ENCODE measurements at places on chromosomes 3 and 15.

DNA sequence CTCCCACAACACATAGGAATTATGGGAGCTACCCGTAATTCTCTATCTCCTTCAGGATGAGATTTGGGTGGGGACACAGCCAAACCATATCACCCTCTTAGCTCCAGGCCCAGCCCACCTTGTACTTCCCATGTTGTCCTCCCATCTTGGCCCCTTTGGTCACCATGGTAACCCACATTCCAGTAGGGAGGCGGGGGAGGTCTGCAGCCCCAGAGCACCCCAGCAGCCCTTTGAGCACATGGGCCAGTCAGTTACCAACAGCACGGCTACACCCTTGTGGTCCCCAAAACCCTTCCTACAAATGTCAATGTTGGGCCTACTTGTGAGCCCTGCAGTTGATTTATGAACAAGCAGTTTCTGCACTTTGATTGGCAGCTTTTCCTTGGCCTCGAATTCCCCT is 84.5 kb downstream of the LRRK1 start:
- DNase-seq = no peak

DNA sequence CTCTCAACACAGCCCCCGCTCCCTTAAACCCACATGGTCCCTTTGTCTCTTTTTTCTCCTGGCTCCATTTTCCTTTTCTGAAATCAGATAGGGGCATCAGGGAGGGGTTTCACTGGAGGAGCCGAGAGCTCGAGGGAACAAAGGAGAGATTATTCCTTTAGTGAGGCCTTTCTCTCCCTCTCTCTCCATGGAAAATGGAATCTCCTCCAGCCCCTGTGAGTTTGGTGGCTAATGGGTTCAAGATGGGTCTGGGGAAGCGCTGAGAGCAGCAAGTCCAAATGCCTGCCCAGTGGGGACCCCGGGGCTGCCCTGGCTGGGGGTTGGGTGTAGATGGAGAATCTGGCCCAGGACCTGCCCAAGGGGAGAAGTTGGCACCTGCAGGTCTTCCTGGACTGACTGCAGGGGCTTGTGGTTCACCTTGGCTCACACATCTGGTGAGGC is 56.8 kb downstream of the ITGA11 start:
- no peak for DNase-seq

- DNase-seq = no peak
These were observed 5.2 kb downstream of the THSD4 start for GRCh38 chr15:71120428-71120944.

GRCh38 chr3:182717216-182717615 is 76.1 kb upstream of the ATP11B start:
- no peak for DNase-seq

GRCh38 chr3:165635791-165636683 is 201.2 kb downstream of the BCHE start:
- no peak for DNase-seq

DNA sequence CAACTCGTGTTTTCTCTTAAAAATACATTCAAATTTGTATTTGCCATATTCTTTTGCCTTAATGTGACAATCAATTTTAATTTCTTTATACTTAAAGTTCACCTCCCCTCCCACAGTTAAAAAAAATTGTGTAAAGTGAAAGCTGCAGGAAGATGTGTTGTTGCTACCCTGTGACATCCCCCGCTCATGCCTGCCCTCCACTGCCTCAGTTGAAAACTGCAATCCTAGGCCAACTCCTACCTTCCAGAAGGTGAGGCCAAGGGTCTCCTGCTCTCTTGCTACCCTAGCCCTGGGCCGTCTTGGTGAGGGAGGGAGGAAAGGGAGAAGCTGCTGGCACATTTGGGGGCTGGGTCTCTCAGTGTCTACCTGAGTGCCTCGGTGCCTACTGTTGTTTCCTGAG is 57.0 kb upstream of the CMTM7 start:
- no peak for DNase-seq

DNA sequence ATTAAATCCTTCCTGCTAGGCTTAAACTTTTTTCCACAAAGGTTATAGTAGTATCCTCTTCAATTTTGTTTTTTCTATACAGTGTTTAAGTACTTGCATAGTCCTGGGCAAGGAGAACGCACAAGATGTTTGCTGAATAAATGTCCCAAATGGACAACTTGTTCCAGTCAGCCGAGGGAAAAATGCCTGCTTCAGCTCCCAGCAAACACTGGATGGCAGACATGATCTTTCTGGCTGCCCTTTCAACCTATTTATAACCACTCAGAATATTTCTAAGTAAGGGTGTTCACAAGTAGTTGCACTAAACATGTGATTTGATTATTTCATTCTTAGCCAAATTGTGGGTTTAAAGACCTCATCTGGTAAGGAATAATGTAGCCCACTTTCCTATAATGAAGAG is 29.8 kb downstream of the GNB4 start:
- DNase-seq = peak; percentile 27

DNA sequence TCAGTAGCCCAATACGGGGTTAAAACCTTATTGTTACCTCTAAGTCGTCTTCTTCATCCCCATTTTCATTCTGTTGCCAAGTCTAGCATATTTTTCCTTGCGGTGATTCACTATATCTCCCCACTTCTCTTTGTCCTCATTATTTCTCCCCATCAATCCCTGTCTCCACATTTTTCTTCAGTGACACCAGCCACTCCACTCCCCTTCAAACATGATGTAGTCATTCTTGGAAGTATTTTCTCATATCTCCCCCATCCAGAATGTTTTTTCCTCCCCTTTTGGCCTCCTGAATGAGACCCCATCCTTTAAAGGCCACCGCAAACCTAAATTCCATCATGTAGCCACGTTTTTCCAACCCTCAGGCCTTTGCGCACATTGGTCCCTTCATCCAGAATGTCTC is 105.9 kb downstream of the TOP2B start:
- DNase-seq = no peak

DNA sequence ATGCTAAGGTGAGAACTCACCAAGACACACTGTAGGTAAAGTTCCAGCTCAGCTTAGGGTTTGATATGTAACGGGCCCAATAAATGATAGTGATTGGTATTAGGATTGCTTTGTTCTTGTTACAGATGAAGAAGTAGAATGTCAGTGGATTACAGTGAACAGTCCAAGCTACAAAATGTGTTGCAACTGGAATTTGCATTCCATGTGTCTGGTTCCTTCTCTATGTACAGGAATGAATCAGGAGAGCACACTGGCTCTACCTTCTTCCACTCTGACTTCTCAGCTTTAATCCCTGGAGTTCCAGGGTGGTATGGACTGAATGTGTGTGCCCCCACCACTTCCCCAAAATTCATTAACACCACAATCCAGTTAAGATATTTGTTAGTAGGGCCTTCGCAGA is 730.4 kb upstream of the CFAP20DC start:
- DNase-seq = no peak

- DNase-seq = no peak
These were observed 294.1 kb upstream of the UBE2E2 start for GRCh38 chr3:22908989-22909507.

DNA sequence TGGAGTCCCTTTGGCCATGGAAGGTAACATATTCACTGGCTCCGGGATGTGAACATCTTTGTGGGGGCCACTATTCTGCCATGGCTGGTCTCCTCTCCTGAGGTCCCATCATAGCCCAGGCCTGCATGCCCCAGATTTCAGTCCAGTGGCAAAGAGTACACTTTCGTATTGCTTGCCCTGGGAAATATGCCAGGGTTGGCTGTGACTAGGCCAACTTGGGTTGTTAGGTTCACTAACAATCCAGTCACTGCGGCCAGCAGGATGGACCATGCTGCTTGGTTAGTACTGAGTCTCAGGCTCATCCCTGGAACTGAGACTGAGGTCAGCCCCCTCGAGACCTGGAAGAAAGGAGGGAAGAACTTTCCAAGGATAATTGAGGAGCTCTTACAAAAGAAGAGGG is 9.8 kb upstream of the EEFSEC start:
- no peak for DNase-seq

DNA sequence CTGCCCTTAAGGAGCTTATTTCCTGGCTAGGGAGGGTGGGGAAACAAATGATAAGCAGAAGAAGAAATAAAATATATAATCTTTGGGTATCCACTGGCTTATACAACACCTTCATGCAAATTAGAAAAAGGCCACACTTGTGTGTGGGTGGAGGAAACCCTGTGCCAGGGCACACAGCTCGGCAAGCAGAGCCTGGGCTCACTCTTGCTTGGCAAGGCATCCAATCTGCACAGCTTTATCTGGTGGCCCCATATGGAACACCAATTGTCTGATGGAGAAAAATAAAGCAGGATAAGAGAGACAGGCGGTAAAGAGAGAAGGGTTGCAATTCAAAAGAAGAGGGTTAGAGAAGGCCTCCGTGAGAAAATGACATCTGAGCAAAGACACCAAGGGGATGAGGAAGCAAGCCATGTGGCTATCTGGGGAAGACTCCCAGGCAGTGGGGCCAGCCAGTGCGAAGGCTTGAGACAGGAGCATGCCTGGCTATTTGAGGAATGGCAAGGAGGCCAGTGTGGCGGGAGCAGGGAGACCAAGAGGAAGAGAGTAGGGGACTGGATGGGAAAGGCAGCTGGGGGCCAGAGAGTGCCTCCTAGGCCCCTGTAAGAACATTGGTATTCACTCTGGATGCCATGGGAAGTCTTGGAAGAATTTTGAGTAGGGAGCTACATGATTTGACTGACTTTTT is 22.5 kb upstream of the VPS8 start:
- DNase-seq = no peak

- DNase-seq = no peak
These were observed at the start of gene LTK for GRCh38 chr15:41513506-41514227. Gene LTK, minus strand, starts transcription at chr15:41513827. Its CDS starts 118 bp downstream, at chr15:41513709.

DNA sequence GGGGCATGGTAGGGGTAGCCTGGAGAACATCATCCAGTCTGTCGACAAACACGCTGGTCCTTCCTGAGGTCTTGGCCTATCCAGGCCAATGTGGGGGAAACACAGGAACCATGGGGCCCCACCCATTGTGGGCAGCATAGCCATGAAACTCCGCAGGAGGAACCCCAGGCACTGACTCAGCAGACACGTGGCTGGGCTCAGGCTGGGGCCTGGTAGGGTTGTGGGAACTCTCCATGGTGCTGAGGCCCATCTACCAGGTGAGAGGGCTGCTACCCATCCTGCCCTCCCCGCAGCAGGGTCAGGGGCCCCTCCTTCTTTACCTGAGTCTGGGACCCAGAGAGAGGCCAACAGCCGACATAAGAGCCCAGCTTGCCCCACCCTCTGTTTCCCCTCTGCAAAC is 22.6 kb upstream of the CACNA2D2 start:
- peak; percentile 63 for DNase-seq

GRCh38 chr3:175885231-175885766 is 1026.2 kb downstream of the NAALADL2 start:
- no peak for DNase-seq

DNA sequence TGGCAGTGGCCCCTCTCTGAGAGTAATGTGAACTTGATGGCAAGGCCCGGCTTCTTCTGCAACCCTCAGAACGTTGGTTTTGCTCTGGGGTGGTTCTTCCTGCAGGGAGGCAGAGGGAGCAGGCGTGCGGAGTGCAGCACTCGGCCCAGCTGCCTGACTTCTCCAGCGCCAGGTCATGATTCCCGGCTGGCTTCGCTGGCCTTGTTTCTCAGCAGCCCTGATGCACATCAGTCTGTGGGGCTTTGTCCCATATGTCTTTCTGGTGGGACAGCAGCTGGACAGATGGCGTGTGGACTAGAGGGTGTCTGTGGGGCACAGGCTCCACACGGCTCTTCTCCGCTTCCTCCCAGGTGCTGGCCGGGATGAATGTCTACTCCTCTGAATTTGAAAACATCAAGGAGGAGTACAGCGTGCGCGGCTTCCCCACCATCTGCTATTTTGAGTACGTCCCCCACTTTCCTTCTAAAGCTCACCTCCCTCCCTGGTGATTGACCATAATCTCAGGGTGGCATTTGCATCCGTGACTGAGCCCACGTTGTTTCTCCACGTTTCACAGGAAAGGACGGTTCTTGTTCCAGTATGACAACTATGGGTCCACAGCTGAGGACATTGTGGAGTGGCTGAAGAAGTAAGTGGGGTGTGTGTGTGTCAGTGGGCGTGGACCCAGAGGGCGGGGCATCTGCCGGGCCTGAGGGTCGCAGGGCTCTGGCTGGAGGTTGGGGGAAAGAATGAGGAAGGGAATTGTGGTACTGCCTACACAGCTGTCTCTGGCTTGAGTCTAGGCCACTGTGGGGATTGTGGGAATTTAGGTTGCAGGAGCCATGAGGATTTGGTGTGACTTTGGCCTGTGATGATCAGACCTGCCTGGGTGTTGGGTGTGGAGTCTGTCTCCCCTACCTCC is 57.1 kb downstream of the PDIA5 start:
- DNase-seq = no peak

GRCh38 chr3:33826206-33826605 is 27.8 kb downstream of the PDCD6IP start:
- DNase-seq = no peak

DNA sequence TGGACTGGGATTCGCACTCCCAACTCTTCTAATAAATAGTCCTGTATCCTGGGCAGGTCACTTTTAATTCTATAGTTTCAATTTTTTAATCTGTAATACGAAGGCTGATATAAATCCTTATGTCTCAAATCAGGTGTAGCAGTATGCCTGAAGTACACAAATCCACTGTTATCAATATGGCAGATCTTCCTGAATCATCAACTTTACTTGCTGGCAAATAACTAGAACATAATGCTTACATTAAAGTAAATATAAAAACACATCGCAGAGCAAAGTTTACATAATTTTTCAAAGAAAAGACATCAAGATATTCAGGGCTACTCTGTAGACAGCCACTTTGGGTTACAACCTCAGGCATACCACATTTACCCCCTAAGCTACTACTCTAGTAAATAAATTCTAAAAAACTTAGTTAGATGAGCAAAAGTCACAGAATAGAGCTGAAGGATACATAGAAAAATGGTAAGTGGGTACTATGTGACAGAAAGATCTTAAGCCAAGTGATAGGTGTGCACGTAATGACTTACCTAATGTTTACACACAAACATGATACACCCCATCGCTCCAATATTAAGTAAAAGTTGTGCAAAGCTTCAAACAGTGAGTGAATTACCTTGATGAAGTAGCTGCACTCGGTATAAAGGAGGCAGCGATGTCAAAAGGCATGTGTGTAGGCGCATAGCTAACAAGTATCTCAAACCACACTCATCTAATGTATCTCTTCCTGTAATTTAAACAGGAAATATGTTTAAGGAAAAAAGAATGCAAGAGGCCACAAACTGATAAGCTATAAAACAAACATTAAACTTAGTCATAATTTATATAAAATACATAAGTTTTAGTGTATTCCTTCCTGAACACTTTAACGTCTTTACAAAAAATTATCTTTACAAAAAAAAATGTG is 127.9 kb downstream of the DMXL2 start:
- DNase-seq = no peak

DNA sequence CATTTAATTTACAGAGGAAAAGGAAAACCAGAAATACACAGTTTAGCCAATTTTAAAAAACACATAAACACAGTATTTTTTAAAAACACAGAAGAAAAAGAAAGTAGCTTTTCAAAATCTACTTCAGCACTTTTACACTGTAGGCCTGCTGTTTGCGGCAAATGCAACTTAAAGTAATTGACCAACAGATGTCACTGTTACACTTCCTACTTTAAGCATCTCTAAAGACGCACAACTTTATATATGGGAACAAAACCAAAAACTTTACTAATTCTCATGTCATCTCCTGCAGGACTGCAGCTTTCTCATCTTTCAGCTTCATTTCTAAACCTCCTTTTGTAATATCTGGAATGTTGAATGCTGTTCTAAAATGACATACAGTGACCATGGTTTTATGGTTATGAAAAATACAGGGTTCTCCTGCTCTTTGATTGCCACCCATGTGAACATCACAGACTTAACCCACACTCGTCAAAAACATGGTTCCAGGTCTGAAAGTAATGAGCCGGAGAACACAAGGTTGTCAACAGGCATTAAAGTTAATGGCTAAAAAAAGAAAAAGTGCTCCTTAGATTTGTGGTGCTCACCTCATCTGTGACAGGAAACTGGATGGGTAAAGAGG is 107.9 kb downstream of the FMN1 start:
- DNase-seq = peak; percentile 24

- DNase-seq = no peak
These were observed 211.8 kb downstream of the CHST2 start for GRCh38 chr3:143331350-143331749.

Measured in Caco-2 (cell line).